Stimulated activated CD4-positive, alpha-beta T cell treated with anti-CD3 and anti-CD28 coated beads, Interleukin-1b, Interleukin-23, amount 100 ng/mL, for 1 hour (primary cell): ENCODE measurements at places on chromosomes 3 and 15.

DNA sequence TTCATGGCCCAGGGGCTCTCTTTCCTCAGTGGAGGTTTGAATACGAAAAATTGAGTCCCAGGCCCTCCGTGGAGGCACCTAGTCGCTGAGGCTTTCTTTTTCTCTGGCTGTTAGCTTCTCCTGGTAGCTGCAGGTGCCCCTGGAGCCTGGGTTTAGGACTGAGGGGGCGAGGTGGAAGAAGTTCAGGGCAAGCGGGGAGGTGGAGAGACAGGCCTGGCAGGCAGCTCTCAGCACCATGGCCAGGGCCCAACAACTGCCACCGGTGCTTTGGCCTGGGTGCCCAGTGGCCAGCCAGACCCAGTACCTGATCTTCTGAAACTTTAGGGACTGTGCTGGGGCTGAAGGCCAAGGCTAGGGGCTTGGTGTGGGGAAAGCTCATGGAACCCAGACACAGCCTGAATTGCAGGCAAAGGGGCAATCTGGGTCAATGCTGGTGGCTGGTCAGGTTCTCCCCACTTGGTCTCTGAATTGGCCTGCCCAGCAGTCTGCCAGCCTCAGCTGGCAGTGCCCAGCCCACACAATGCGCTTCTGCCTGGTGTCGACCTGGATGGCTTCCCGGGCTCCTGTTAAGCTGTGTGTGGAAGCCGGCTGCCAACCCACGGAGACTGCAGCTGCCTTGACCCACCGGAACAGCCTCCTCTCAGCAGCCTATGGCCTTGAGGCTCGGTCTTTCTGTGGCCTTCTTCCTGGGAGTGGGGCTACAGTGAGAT is 30.3 kb upstream of the POLG start:
- DNase-seq: no peak

GRCh38 chr3:15172806-15173205 is 33.2 kb upstream of the CAPN7 start:
- DNase-seq: no peak

DNA sequence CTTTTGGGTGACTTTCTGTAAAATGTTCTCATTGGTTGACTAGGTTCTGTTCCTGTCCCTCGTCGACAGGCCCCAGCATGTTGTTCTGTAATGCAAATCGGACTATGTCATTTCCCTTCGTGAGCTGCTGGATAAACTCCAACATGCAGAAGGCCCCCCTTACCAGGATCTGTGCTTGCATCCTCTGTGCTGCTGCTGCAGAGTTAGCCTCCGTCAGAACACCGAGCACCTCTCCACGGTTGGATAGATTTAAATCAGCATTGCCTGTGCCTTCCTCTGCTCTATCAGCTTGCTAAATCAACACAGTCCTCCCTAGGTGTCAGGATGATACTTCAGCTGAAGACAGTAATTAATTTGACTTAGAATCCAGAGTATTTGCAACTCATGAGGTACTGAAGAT is 12.7 kb upstream of the MINDY4B start:
- no peak for DNase-seq

GRCh38 chr3:45943207-45943846 is at the start of gene CXCR6:
Gene CXCR6, plus strand, starts transcription at chr3:45943464. Its CDS starts 3,018 bp downstream, at chr3:45946482.
- no peak for DNase-seq

GRCh38 chr15:26561896-26562295 is 211.0 kb downstream of the GABRB3 start:
- no peak for DNase-seq

- no peak for DNase-seq
Observed at GRCh38 chr15:80730387-80730786, 35.3 kb downstream of the ABHD17C start.

- no peak for DNase-seq
Observed at GRCh38 chr3:79361748-79362378, 405.9 kb downstream of the ROBO1 start.

DNA sequence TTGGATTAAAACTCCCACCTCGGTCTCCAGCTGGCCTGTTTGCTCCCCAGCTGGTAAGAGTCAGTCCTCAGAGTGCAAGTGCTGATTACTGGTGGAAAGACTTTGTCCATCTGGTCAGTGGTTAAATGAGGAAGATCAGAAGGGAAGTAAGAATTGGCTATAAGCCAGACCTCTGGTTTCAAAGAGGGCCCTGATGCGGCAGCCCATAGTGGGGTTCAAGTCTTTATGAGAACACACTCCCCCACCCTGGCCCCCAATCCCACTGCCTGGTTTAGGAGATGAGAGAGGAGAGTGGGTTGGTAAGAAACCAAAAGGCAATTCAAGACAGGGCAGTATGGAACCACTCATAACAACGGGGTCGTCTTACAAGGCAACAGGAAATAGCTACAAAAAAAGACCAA is 65.0 kb downstream of the FRMD4B start:
- no peak for DNase-seq

DNA sequence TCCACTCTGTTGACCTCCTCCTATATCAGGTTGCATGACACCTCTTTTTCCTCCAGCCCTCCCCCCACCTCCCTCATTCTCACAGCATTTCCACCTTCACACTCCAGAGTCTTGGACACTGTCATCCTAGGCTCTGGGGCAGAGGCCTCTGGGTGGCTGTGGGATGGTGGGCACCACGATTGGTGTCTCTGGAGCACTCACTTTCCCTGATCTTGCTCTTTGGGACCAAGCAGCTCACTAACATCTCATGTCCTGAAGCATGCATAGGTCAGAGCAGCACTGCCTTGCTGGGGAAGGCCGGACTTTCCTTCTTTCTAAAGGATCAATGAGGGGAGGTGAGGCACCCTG is 14.9 kb downstream of the ZBTB47 start:
- DNase-seq: no peak

- no peak for DNase-seq
Observed at GRCh38 chr15:39976291-39977274, 42.7 kb downstream of the EIF2AK4 start.

- DNase-seq: no peak
Observed at GRCh38 chr3:45132568-45133211, 13.5 kb downstream of the CDCP1 start.

DNA sequence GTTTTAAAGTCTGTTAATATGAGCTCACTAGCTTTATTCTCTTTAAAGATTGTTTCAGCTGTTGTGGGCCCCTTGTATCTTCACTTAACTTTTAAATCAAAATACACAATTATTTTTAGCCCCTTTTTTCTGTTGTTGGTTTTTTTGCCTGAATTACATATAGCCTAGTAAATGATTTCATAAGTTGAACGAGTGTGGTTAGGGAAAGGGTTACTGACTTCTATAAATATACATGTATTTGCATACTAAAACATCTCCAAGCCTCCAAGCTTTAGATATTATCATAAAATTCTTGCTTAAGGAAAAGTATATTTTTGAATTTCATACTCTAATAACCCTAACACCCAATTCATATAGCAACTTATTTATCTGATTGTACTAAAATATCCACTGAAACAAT is 73.2 kb upstream of the ARL6 start:
- DNase-seq: no peak

GRCh38 chr3:66441129-66441528 is 59.7 kb downstream of the LRIG1 start:
- no peak for DNase-seq

GRCh38 chr3:107208100-107208499 is 169.1 kb upstream of the CCDC54 start:
- DNase-seq: no peak

- no peak for DNase-seq
Observed at GRCh38 chr3:170809975-170810357, 60.0 kb downstream of the RPL22L1 start.

DNA sequence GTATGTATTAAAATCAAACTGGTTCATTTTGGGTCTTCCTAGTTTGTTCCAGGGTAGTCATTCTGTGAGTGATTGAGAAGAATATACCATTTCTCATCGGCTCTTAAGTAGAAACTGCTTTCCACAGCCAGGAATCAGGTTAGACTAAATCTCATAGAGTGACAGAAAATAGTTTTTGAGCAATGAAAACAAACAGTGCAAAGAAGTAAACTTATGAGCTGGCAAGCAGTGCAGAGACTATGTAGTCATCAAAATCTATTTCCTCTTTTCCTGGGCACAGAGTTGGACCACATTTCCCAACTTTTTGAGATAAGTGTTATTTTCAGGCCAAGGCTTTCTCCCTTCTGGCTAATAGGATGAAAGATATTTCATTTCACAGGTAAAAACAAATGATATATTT is 66.5 kb downstream of the UBE3A start:
- DNase-seq: no peak

DNA sequence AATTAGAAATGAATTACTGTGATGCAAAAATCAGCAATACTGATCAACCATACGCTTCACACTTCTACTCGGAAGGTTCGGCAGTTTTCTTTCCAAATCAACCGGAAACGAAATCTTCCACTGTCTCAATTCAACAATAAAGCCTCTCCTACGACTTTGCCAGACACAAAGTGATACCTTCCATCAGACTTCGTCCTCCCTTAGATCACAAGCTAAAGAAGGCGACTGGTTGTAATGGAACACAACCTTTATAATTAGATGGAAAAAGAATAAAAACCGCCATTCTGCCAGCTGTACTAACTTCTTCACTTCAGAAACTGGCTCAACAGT is 618 bp downstream of the PARL start:
- no peak for DNase-seq

GRCh38 chr15:67822537-67823313 is 2.6 kb upstream of the SKOR1 start:
- DNase-seq: no peak

- DNase-seq: no peak
Observed at GRCh38 chr3:45975686-45976085, 19.9 kb downstream of the FYCO1 start.

- DNase-seq: no peak
Observed at GRCh38 chr3:111229301-111229700, 157.7 kb downstream of the NECTIN3 start.

- no peak for DNase-seq
Observed at GRCh38 chr3:179981646-179982045, 55.1 kb downstream of the PEX5L start.

- no peak for DNase-seq
Observed at GRCh38 chr3:195403244-195403643, 39.6 kb downstream of the ACAP2 start.

- no peak for DNase-seq
Observed at GRCh38 chr3:124600765-124601164, 129.5 kb upstream of the UMPS start.

GRCh38 chr15:71133747-71134472 is 18.6 kb downstream of the THSD4 start:
- DNase-seq: no peak

- DNase-seq: no peak
Observed at GRCh38 chr3:119978554-119979208, 115.6 kb downstream of the GSK3B start.

DNA sequence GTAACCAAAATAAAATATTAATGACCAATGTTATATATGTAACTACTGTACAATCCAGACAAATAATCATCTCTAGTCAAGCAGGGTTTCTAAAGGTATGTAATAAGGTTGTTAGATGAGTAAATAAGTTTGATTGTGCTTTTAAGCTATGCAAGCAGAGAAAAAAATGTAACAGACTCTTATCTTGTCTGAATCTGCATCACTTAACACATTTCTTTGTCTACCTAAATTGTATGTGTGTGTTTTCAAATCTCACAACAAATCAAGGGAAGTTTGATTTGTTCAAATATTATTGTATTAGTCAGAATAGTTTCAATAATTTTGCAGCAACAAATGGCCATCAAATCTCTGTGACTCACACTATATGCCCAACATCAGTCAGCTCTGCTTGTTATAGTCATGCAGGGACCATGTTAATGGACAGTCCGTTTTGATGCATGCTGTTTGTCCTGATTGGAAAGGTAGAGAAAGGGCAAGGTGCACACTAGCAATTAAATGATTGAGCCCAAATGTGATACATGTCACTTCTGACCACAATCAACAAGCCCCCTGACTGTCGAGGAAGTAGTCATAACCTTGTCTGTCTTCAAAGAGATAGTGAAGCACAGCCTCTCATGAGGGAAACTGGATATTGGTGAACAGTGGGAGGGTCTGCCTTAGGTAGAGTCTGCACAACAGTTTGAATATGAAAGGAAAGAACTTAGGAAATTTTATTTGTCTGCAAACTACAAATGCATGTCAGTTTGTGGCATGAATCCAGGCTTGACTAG is 349.4 kb upstream of the SATB1 start:
- no peak for DNase-seq
